Gastroesophageal sphincter (tissue), 4 donors: ENCODE measurements at places on chromosomes 1 and 21.
A peak's percentile ranks its signal among the peaks of the same experiment; 100 is the strongest.

GRCh38 chr1:88979749-88980116 is 12.7 kb downstream of the KYAT3 start:
- no peaks in the 10 kb centered on the region for H3K27me3 ChIP-seq
- H3K27ac ChIP-seq: no peak overlapping the region
- peaks cover 2% of the 10 kb centered on the region for H3K36me3 ChIP-seq
- peaks cover 9% of the 10 kb centered on the region for H3K4me1 ChIP-seq

DNA sequence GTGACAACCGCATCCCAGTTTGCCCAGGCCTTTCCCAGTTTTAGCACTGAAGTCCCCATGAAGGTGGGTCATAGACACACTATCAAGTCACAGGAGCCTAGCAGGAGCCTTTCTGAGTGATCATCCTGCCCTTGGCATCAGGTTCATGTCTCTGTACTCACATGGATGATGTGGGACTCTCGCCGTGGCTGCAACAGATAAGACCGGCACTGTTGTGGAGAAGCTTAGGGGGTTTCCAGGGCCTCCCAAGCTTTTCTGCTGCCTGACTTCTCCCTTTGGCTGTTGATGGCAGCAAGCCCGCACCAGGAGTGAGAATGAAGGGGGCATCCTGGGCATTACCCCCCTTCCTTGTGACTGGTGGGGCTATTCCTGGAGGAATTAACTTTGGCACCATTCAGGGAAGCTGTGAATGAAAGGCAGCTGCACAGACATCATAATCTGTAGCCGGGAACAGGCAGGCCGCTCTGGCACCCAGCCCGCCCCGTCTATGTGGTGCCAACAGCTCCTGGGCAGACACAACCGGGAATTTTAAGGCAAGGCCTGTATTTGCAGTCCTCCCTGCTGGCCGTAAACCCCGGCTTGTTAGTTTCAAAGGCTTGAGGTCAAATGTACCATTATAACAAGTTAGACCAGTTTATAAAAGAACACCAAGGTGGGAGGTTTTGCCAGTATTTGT is 148.6 kb downstream of the HUNK start:
- ATAC-seq: peak; percentile 36
- no peaks in the 10 kb centered on the region for H3K36me3 ChIP-seq
- no peaks in the 10 kb centered on the region for H3K4me1 ChIP-seq
- H3K27ac ChIP-seq: no peak overlapping the region
- no peak overlapping the region for H3K4me3 ChIP-seq

GRCh38 chr1:25820247-25821111 is 725 bp downstream of the MTFR1L start:
- ATAC-seq: peak; percentile 52
- peak overlapping the region; percentile 97 for H3K27ac ChIP-seq
- H3K36me3 ChIP-seq: no peaks in the 10 kb centered on the region
- H3K4me3 ChIP-seq: peak overlapping the region; percentile 96
- H3K27me3 ChIP-seq: no peaks in the 10 kb centered on the region

- peaks cover 13% of the 10 kb centered on the region for H3K4me1 ChIP-seq
- no peak overlapping the region for H3K4me3 ChIP-seq
- peak; percentile 90 for ATAC-seq
- no peak overlapping the region for H3K27ac ChIP-seq
- H3K36me3 ChIP-seq: no peaks in the 10 kb centered on the region
Observed at GRCh38 chr1:11037740-11038182, 9.3 kb downstream of the MASP2 start.

GRCh38 chr1:89594096-89594740 is 38.7 kb upstream of the LRRC8C start:
- H3K4me3 ChIP-seq: no peak overlapping the region
- no peak for ATAC-seq
- no peaks in the 10 kb centered on the region for H3K36me3 ChIP-seq
- no peaks in the 10 kb centered on the region for H3K27me3 ChIP-seq

GRCh38 chr1:228935198-228935663 is 200.0 kb downstream of the RHOU start:
- no peaks in the 10 kb centered on the region for H3K4me1 ChIP-seq
- ATAC-seq: no peak
- H3K36me3 ChIP-seq: no peaks in the 10 kb centered on the region
- no peak overlapping the region for H3K27ac ChIP-seq
- no peak overlapping the region for H3K4me3 ChIP-seq
